Renal cortex interstitium (tissue), 15 donors: ENCODE measurements at places on chromosomes 1 and 21. TPM values are rescaled to one million over a fixed set of nuclear protein-coding genes. Genes with fewer than 3 reads are reported as not detected.

The LMX1A gene
- not detected for polyA plus RNA-seq

- DNase-seq: no peak
Measured at GRCh38 chr1:15858672-15859372, 11.3 kb downstream of the SPEN start.

DNA sequence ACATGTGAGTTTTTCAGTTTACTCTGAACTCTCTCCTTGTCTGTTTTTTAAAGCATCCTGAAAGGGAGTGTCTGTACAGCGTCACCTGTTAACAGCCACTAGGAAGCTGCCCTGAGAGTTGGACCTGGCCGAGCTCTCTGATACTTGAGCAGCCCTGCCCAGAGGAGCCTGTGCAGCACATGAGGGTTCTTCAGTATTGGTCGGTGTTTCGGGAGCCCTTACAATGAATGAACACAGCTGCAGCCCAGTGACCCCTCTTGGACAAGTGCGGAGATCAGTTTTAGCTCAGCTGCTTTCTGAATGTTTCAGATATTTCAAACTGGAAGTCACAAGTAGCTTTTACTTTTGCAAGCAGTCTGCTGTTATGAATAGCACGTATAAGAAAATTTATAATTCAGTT lies 39.2 kb downstream of the ADARB1 start:
- no peak for DNase-seq

The RUNX3 gene
- polyA plus RNA-seq: 0.45 TPM

- no peak for DNase-seq
Measured at GRCh38 chr21:46062471-46063211, 35.3 kb upstream of the COL6A2 start.

The PDPN gene
- polyA plus RNA-seq: 22.7 TPM

DNA sequence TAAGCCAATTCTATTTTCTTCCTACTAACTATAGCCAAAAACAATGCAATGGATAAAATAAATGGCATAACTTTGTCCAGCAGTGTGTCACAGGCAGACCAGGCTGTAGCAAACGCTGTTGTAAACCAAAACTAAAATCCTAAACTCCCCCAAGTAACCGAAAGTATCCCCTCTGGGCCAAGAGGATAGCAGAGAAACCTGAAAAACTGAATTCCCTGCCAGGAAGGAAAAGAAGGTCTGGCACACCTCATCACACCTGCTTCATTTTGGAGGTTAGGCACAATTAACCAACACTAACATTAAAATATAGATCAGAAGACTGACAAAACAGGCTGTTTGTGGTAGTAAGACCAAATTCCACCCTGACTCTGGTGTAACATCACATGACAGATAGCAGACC lies 356.8 kb upstream of the C1orf87 start:
- no peak for DNase-seq

GRCh38 chr1:3907031-3907534 lies 7.0 kb upstream of the C1orf174 start:
- DNase-seq: no peak
